ENCODE measurements at places on chromosomes 2 and 18. TPM values are rescaled to one million over a fixed set of nuclear protein-coding genes. Genes with fewer than 3 reads are reported as not detected.
A peak's percentile ranks its signal among the peaks of the same experiment; 100 is the strongest.

The TUBA4B gene
- total RNA-seq: not detected

The CWC22 gene
- total RNA-seq: 14.1 TPM

The SNED1 gene
- total RNA-seq: 9.9 TPM

The ELOA2 gene
- total RNA-seq: not detected

The DSG1 gene
- 4.7 TPM for total RNA-seq

The EPAS1 gene
- 311 TPM for total RNA-seq

The LRRC30 gene
- total RNA-seq: not detected

The ANKRD44 gene
- total RNA-seq: 10.1 TPM

The SEMA4C gene
- total RNA-seq: 23.3 TPM

DNA sequence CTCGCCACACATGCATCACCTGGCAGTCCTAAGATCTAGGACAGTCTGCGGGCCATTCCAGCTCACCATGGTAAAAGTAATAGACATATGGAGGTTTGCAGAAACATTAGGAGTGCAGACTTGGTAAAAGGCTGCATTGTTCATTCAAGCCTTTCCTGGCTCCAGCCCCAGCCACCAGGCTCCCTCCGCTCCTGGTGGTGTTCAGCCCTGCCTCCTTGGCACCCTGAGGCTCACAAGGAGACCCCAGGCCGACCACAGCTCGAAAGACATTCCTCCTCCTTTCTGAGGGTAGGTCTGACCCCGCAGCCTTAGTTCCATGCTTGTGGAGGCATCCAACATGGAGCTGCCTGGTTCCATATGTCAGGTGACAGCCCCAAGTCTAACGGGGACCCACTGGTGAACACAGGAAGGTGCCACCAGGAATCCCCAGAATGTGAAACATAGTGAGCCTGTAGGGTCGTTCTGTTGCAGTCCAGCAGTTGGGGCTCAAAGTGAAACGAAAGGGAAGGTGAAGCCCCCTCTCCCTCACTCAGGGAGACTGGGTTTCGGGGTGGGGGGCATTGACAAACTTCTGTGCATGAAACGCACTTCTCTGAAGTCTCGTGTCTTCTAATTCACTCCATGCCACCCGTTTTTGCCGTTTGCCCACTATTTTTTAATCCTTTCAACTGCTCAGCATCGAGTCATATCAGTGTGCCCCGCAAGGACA is 5.0 kb upstream of the SP100 start:
- DNase-seq: no peak

- DNase-seq: no peak
Measured at GRCh38 chr2:235850771-235851551, 317.2 kb downstream of the GBX2 start.

- DNase-seq: no peak
Measured at GRCh38 chr2:170176212-170176611, 1.7 kb upstream of the MYO3B start.

- no peak for DNase-seq
Measured at GRCh38 chr2:65390134-65390533, 42.3 kb downstream of the SPRED2 start.

GRCh38 chr2:126085011-126085795 is 570.8 kb upstream of the GYPC start:
- DNase-seq: no peak

- peak; percentile 89 for DNase-seq
Measured at GRCh38 chr2:231181860-231182512, 16.4 kb upstream of the ARMC9 start.

DNA sequence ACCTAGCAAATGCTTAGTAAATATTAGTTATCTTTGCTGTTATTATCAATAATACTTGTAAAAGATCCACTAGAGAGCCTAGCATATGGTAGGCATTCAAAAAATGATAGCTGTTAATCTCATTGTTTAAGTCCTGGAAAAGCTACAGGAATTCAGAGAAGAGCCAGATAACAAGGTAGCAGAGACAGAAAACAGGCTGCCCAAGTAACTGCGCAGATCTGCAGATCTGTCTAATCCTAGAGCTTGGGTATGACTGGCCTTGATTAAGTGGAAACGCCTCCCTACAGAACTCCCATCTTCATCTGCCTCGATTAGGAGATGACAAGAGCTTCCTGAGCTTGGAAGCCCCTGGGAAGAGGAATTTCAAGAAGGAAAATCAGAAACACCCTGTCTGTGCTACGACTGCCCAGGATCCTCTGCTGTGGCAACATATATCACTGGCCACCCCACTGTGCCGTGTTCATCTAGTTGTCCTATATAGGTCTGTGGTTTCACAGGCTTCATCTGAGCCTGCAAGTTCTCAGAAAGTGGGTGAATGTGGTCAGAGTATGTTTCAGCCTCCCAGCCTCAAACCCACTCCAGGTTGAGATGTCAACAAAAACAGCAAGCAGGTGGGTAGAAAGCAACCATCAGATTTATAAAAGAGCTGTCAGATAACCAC is 151.5 kb upstream of the PKDCC start:
- no peak for DNase-seq

- DNase-seq: no peak
Measured at GRCh38 chr2:39608263-39608575, 57.5 kb upstream of the TMEM178A start.

- DNase-seq: no peak
Measured at GRCh38 chr2:228876276-228876675, 394.8 kb downstream of the PID1 start.

GRCh38 chr2:217713395-217714286 is 289.2 kb downstream of the TNS1 start:
- DNase-seq: peak; percentile 85

GRCh38 chr2:143081616-143082015 is 47.6 kb upstream of the ARHGAP15 start:
- DNase-seq: no peak

- peak; percentile 73 for DNase-seq
Measured at GRCh38 chr2:48126162-48126561, 219.9 kb upstream of the FBXO11 start.

DNA sequence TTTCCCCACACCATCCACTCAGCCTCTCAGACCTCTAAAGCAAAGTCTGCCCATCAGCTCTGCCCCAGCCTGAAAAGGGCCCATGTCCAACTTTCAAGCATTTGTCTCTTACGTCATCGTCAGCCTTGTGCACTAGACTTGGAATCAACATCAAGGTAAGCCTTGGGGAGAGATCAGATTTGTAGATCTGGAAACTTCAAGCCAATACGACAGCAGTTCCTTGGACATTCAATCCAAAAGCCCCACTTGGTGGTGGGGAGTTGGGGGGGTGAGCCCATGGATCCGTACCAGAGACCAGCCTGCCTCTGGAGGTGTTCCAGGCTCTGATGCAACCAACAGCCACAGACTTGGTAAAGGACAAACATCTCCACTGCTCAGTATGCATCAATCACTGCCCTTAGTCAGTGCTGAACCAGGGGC is 206.8 kb upstream of the MEIS1 start:
- no peak for DNase-seq

GRCh38 chr2:191894681-191895147 is 47.8 kb upstream of the CAVIN2 start:
- DNase-seq: no peak

DNA sequence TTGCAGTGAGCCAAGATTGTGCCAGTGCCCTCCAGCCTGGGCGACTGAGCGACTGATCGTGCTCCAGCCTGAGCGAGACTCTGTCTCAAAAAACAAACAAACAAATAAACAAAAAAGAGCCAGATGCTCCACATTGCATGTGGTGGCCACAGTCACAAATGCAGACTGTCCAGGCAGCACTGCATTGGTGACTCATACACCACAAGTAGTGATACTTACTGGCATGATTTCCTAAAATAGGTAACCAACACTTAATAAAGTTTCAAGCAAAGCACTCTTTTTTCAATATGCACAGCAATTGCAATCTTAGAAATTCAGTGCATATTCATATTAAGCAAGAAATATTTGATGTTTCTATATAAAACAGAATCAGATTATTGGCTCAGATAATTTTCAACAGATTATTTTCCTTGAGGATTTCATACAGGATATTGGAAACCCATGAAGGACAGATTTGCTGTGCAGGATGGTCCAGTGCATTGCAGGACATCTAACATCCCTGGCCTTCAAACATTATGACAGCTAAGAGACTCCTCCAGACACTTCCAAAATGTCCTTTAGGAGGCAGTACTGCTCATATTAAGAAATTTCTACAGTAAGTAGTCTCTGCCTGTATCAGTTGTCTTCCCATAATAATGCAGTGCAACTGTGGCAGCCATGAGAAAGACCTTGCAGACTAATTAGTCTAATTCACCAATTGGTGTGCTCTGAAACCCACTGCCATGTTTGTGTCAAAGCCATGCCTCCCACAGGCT is 10.5 kb upstream of the SLC1A4 start:
- no peak for DNase-seq

- no peak for DNase-seq
Measured at GRCh38 chr2:168188002-168188401, 59.4 kb downstream of the STK39 start.

DNA sequence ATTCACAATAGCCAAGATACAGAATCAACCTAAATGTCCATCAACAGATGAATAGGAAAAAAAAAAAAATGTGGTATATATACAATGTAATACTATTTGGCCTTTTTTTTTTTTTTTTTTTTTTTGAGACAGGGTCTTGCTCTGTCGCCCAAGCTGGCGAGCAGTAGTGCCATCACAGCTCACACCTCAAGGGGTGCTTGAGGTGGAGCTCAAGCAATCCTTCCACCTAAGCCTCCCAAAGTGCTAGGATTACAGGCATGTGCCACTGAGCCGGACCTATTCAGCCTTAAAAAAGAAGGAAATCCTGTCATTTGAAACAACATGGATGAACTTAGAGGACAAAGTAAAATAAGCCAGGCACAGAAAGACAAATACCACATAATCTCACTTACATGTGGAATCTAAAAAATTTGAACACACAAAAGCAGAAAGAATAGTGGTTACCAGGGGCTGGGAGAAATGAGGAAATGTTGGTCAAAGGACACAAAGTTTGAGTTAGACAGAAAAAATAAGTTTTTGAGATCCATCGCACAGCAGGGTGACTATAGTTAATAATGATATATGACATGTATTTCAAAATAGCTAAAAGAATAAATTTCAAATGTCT is 26.0 kb downstream of the TLK1 start:
- no peak for DNase-seq

GRCh38 chr2:232659359-232659758 is 26.0 kb downstream of the EFHD1 start:
- no peak for DNase-seq

GRCh38 chr18:7117390-7118355 is at the start of gene LAMA1:
TSS of gene LAMA1 (minus strand) at chr18:7117797. CDS start at chr18:7117720, 77 bp downstream.
- DNase-seq: no peak

DNA sequence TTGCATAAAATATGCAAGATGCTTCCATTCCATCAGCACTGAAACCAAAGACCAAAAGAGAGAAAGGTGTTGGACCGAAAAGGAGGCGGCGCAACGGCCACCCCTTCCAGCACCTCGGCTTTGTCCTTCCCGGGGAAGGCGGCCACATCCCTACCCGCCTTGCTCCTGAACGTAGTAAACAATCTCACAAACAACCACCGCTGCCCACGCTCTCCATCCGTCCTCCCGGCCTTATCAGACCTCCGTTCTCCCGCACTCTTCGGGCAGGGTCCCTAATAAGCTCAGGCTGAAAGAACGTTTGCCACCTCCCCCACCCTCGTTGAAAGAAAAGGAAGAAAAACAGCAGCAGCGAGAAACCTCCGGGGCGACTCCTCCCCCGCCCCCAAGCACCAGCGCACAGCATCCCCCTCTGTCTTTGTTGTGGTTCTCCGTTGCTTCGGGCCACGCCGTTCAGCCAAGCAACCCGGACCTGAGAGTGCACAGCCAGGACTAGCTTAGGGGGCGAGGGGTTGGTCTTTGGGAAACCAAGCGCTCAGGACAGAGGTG is 4.4 kb downstream of the EVX2 start:
- no peak for DNase-seq

DNA sequence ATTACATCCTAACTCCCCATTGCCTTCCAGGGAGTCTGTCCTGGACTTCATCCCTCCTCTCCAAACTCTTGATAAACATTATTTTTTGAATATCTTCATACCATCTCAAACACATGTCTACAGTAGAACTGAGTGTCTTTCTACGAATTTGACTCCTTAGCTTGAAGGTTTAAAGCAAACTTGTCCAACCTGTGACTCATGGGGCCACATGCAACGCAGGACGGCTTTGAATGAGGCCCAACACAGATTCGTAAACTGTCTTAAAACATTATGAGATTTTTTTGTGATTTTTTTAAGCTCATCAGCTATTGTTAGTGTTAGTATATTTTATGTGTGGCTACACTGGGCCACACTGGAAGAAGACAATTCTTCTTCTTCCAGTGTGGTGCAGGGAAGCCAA is 98.1 kb downstream of the PARD3B start:
- no peak for DNase-seq

- no peak for DNase-seq
Measured at GRCh38 chr2:167144179-167144898, 256.1 kb downstream of the XIRP2 start.

- DNase-seq: no peak
Measured at GRCh38 chr18:10006311-10006893, 92.6 kb downstream of the VAPA start.

GRCh38 chr2:215830304-215830703 is 183.0 kb downstream of the MREG start:
- peak; percentile 85 for DNase-seq

DNA sequence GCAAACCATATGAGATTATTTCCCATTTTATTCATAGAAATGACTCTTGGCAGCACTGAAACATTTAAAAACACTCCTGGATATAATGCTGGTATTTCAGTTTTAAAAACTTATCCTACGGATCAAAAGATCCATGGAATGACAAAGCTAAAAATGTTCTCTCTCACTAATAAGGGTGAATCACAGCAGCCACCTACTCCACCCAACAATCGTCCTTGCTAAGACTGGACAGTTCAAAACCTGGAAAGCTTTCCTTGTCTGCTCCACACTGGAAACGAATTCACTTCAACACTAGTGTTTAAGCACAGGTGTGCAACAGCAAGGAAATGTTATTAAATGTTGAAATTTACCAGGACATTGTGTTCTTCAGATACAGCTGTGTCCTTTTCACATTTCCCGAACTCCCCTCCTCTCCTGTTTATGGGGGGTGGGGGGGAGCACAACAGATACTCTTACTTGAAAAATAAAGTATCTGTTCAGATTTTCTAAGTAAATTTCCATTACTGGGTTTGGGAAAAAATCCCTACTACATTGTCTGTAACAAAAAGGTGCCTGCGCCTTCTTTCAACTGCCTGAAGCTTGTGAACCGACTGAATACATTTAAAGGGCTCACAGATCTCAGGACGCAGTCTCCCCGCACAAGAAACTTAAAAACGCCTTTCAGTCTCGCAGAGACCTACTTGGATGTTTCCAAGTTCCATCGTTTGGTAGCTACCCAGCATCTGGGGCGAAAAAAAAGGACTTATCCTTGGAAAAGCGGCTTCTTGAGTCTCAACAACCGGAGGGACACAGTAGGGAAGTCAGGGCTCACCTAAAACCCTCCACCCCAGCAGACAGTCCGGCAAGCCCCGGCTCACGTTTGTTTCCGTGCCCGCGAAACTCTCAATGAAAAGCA is 1.3 kb downstream of the YWHAQ start:
- DNase-seq: no peak

DNA sequence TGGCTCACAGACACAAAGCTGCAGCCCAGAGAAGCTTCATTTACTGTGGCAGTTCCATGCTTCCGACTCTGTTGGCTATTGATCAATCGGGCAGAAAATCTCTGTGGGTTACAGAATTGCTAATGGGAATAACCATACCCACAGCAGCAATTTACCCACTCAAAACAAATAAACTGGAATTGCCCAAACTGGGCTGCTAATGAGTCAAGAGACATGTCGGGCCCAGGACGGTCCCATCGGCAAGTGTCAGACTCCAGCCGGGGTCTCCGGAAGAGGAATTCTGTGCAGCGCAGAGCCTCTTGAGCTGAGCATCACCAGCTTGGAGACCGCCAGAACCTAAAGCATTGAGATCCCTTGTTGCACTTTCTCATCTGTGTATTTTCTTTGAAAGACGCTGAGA is 67.8 kb downstream of the TMEM18 start:
- DNase-seq: no peak

GRCh38 chr2:19216238-19216637 is 142.2 kb downstream of the OSR1 start:
- DNase-seq: no peak

Measured in right atrium auricular region (tissue), 2 donors.